ENCODE measurements at places on chromosomes 2 and 18.

- no peak for DNase-seq
Observed at GRCh38 chr2:203993560-203993959, 57.0 kb downstream of the ICOS start.

DNA sequence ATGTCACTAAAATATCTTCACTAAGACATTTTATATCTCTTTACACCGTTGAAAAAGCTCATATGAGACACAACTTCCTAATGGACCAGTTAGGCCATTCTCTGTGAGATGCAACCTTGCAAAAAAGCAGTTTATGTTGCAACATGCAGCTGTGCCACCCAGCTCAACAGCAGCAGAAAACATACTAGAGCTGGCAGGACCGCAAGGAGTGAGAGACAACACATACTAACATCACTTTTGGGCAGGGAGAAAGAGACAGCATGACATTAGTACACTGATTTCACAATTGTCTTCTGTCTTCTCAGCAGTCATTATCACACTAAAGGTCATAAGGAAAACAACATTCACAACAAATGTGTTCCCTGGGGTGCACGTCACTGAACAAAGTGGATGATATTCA, 122.9 kb downstream of the EPB41L3 start:
- DNase-seq: no peak

DNA sequence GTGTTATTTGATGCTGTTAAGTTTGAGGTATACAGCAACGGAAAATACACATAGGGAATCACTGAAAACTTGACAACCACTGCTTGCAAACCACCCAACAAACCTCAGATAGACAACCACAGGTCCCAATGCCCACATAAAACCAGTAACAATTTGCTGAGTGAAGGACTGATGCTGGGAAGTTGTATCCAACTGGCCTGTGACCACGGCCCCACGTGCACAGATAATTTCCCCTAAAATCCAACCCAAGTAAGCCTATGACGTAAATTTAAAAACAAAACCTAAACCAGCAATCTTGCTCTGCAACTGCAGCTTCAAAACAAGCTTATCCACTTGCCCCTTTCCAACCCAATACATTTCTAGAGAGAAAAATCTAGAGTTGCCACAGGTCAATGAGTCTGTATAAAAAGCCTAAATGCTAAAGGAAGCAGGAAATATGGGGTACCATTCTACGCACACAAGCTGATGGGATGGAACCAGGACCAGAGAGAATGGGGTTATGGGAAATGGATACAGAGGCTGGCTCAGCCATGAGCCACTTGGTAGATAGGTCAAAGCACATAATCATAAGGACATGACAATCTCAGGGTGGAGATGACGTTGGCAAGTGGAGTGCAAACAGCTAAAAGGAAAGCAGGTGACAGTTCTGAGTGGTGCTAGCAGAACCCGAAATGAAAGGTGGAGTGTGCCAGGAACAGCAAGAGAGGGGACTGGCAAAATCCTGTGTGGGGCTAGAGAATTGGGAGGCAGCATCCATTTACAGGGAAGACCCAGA, 27.8 kb upstream of the CREB1 start:
- DNase-seq: no peak

DNA sequence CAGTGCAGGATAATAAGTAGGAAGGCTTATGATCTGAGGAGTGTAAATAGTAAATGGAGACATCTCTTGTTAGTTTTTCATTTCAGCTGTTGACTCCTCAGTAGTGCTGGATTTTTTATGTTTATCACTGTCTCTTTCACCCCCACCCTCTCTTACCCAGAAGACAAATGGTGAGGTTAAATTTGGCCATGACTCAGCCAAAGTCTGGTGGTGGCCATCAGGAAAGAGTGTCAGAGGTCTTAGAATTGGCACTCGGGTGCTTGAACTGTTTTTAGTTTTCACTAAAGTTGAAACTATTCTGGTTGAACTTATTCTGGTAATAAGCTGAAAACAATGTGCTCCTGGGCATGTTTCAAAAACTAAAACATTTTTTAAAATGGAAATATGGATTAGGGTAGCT, 123.3 kb downstream of the FHOD3 start:
- no peak for DNase-seq

- no peak for DNase-seq
Observed at GRCh38 chr18:76005632-76006208, 489.3 kb downstream of the ZNF516 start.

DNA sequence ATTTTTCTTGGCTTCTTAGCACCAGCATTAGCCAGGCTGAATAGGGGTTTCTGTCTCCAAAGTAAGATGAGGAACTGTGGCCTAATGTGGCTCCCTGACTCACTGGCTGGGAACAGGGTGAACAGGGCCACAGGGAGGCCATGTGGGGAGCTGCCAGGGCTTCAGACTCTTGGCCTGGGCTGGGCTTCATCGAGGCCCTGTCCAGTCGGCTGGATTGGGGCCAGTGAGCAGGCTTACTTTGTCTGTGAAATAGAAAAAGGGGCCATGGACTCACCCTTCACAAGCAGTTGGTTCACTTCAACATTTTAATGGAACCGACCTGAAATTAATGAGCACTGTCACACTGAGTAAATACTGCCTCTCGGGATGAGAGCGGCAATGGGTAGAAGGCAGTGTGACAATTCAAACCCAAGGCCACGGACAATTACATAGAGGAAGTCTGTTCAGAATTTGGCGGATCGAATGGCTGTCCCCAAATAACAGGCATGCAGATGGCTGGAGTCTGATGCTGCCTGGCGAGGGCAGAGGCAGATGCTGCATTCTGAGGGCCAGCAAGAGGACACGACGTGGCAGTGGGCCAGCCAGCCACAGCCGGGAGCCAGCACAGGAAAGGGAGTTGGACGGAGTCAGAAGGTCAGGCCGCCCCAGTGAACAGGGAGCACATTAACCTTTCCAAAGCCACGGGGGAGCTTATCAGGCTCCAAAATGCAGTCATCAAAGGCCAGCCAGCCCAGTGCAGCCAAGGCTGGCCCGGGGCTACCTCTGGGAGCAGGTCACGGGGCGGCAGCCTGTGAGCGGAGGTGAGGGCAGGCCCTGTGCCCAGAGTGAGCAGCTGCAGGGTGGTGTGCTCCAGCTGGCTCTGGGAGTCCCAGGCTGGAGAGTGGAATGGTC, 146.6 kb upstream of the REV1 start:
- DNase-seq: peak; percentile 94

- DNase-seq: no peak
Observed at GRCh38 chr2:108943751-108944150, 45.3 kb downstream of the EDAR start.

GRCh38 chr2:9811216-9811615, 32.1 kb upstream of the TAF1B start:
- DNase-seq: no peak

DNA sequence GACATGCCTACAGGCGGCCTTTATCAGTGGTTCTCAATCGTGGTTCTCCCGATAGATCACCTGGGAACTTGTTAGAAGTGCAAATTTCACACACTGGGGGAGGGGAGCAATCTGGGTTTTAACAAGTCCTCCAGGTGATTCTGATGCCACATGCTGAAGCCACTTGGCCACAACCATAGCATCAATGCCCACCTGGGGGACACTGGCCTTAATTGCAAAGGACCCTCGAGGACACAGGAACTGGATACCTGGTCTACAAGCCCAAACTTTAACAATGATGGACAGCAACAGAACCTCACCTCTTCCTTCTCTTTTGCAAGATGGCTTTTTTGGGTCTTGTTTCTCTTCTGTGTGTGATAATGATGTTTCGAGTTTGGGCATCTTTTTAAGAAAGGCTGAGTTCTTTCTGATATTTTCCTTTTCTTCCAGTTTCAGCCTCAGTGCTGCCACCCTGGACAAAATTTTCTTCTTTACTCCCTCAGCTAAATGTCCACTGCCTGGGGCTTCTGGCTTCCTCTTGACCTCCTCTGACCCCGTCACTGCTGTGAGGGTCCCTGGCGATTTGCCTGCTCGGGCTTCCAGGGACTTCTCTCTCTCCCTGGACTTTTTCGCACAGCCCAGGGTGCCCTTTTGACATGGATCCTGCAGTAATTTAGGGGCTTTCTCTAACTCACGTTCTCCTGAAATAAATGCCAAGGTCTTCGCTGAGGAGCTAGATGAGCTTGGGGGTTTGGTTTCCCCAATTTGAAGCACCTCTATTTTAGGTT, 94.2 kb downstream of the ALPK2 start:
- no peak for DNase-seq

DNA sequence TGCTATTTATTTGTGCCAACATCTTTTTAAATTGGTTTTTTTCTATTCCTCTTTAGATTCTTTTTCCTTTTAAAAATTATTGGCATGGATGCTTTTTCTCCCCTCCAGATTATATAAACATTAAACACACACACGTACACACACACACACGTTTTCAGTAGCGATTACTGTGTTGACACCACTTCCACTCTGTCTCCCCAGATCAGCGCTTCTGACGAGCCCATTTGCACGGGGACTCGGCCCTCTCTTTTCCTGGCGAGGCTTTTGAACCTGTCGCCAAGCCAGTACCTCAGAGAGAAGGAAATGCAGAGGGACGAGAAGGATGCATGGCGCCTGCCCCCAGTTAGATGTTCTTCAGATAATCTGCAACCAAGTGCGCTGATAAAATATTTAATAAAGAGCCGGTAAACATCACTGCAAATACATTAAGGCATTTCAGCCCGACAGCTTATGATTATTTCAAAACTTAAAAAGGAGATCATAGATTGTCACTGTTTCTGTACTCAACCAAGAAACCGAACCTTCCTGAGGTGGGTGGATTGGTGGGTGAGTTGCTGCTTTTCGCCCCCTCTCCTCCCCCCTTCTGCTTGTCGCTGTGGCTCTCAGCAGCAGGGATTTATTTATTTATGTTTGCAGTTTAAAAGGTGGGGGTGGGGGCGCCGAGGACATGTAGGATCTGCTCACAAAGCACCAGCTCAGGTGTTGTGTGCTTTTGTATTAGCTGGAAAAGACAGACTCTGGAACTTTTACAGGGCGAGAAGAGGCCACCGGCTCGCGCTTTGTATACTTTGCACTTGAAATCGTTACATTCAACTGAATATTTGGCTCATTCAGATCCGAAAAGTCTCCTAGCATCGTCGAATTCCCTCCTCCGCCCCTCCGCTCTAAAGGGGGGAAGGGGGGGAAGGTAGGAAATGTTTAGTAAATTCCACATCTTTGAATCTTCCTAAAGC, 787 bp upstream of the TBR1 start:
- DNase-seq: no peak

DNA sequence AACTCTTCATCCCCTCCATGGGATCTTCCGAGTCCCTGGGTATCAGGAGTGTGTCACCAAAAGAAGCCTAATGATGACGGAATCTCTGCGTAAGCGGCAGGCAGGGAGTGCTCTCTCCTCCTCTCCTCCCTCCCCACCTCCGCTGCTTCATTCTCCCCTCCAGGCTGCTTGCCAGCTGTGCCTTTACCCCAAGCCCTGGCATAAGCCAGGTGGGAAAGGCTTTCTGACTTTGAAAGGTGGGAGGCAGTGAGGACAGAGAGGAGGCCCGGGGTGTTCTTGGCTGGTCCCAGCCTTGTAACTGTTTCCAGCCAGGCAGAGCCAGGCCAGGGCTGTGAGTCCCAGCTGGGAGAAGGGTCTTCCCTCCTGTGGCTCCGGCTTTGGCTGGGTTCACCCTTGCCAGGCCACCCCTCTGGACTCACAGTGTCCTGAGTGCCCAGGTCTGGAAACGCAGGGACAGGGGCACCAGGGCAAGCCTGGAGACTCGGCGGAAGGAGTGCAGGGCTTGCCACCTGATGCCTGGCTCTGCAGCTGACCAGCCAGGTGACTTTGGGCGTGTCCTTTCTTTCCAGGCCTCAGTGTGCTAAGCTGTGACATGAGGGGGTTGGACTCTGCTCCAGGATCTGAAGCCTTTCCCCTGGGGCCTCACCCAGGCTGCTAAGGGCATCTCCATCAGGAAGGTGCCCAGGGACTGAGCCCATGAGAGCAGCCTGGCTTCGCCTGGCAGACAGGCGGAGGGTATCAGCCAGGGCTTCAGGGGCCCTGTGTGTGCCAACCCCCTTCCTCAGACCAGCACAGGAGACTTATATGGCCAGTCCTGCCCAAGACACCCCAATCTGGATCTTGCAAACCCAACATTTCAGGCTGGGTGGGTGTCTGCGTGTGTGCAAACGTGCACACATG, 32.7 kb upstream of the HPCAL1 start:
- peak; percentile 68 for DNase-seq

DNA sequence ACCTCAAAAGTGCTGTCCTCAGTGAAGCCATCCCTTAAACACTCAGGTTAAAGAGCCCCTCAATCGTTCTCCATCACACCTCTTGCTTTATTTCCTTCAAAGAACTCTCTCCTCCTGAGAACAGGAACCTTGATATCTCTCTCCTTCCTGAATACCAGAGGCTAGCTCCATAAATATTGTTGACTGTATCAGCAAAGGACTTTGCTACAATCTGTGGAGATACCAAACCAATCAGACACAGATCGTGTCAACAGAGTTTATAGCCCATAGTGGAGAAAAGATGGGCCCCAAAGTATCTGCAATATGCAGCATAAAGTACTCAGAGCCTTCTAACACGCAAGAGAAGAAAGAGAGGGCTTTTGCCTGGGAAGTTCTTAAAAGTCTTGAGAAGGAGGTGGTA, 36.4 kb downstream of the PLEKHM3 start:
- no peak for DNase-seq

DNA sequence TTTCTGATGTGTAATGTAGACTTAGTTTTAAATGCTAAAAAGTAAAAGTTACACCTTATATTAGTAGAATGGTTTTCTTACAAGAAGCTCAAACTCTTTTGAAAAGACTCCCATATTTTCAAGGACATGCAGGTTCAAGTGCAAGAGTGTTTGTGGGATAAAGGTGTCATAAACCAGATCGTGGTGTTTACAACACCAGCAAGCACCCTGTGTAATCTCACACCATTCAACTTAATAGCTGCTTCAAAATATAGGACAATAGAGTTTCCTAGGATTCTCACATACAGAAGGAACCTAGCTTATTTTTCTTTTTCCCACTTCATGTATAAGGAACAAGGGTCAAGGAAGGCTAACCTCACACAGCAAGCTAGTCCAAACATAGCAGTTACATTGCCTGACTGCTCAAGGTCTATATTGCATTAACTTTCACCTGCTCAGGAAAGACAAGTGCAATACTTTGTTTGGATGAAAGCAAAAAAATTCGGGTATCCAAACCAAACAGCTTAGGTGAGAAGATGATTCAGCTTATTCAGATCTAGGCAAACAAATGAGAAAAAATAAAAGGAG, 172.3 kb downstream of the IKZF2 start:
- no peak for DNase-seq

DNA sequence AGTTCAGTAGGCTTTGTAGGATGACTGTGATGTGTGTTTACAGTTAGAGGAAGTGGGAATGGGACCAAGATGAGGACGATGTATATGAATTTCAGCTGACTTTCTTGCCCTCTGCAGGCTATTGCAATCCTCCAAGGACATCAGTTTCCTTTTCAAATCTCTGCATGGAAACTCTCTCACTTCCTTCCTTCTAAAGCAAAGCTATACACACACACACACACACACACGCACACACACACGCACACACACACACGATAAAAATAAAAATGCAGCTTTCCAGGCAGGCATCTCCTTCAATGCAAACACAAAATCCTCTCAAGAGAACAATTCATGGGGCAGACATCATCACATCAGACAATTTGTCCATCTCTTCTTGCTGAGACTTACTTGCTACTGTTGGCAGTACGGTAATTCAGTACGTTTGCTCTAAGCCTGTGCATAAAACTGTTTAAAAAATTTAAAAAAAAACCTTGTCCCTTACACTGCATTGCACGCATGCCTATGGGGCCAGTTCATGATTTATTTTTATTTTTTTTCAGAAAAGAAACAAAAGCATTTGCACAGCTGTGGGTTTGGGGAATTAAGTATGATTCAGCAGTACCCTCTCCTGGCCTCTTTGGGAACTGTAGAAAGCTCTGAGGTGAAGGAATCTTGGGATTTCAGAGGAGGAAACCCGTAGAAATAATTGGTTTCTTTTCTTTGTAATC, 27.1 kb upstream of the ICOS start:
- DNase-seq: no peak

- DNase-seq: peak; percentile 29
Observed at GRCh38 chr2:241994086-241994485, 124.6 kb downstream of the RTP5 start.

Measured in cardiac septum (tissue), 1 donor.